Stimulated activated naive CD8-positive, alpha-beta T cell treated with anti-CD3 and anti-CD28 coated beads, Interleukin-15, amount 100 ng/mL, for 72 hours (primary cell): ENCODE measurements at places on chromosomes 2 and 18.

- no peak for DNase-seq
Measured at GRCh38 chr2:11950896-11951295, 204.5 kb downstream of the LPIN1 start.

DNA sequence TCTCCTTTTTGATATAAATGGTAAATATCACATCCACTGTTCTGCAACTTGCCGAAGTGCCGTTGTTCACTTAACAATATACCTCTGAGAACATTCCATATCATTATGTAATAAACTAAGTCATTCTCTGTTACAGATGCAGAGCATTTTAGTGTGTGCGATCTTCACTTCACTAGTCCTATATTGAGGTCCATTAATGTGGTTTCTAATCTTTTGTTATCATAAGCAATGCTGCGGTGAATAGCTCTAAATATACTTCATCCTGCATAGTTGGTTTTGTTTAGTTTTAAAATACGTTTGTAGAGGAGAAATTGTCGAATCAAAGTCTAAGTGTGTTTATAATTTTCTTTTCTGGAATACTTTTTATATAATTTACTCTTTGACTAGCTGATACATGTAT is 280.3 kb upstream of the TRIB2 start:
- DNase-seq, result no peak

- no peak for DNase-seq
Measured at GRCh38 chr2:44051593-44052347, 56.0 kb upstream of the LRPPRC start.

GRCh38 chr2:3246928-3247714 is 130.5 kb downstream of the EIPR1 start:
- DNase-seq, result no peak

DNA sequence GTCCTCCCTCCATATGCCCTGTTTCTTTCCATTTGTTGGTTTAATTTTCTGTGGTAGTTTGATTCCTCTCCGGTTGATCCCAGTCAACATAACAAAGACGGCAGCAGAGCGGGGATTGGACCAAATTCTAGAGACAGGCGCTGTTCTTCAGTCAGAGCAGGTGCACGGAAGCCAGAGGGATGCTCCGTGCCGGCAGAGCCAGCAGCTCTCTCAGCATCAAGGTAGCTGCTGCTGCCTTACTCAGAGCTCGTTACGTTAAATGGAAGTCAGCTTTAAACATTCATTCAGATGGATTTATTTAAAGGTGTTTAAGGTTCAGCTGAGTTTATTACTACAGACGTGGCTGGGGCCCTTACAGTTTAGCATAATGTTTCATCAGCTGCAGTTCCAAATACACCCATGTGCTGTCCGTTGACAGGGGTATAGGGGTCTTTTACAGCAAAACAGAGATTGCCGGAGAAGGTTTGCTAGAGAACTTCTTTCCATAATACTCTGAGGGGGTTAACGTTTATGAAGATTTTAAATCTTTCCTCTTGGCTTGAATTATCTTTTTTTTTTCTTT is 497.2 kb upstream of the PIK3C3 start:
- no peak for DNase-seq

DNA sequence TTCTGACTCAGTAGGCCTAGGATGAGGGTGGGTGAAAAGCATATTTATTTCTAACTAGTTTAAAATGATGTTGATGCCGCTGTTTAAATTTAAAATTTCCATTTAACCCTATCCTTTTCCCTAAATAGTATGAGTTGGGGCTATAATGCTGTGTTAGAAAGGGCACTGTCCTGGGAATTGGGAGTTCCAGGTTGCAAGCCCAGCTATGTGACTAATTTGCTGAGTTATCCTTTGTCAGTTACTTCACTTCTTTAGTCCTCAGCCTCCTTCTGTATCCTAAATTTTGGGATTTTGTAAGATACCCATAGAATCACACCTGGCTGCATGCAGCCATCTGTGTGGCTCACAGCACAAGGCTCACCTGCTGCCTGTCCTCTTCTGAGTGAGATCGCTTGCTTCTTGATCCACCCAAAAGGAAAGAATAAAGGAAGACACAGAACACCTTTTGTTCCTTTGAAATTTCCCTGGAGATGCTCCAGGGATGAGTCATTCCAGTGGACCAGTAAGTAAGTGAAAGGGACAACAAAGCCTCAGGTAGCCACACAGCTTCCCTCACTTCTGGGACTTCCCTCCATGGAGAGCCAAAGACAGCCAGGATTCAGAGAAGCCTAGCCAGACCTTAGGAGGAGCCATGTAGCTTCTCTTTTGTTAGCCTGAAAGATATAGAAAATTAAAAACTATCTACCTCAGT is 97.2 kb downstream of the DTNA start:
- DNase-seq, result no peak

DNA sequence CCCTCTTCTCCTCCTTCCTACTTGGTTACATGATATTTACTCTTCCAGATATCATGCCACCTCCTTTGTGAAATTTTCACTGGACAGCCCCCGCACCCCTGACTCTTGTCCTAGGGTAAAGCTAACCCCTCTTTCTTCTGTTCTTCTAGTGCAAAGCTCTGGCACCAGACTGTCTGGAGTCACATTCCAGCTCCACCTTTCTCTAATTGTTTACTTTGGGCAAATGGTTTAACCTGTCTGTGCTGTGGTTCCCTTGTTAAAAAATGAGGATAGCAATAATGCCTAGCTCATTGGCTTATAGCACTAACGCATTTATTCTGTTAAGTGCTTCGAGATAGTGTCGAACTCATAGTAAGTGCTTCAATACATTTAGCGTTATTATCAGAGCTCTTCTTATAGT is 306.2 kb downstream of the ALK start:
- no peak for DNase-seq

- DNase-seq, result no peak
Measured at GRCh38 chr2:50449306-50449705, 582.6 kb downstream of the NRXN1 start.

DNA sequence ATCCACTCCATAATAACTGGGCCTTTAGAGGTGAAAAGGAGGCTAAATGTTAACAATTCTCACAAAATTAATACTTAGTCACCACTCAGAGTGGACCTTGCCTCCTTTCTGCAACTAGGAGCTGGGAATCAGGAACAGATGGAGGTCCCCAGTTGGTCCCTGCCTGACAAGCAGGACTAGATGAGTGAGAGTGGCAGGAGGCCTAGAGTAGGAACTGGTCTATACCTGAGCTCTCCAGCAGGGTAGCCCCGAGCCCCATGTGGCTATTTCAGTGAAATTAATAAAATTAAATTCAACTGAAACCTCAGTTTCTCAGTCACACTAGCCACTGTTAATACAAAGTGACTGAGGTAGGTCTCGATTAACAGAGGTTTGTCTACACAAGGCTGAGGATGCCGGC is 150.5 kb downstream of the MYO5B start:
- DNase-seq, result no peak

GRCh38 chr18:75264926-75265597 is 54.5 kb downstream of the TSHZ1 start:
- DNase-seq, result no peak

DNA sequence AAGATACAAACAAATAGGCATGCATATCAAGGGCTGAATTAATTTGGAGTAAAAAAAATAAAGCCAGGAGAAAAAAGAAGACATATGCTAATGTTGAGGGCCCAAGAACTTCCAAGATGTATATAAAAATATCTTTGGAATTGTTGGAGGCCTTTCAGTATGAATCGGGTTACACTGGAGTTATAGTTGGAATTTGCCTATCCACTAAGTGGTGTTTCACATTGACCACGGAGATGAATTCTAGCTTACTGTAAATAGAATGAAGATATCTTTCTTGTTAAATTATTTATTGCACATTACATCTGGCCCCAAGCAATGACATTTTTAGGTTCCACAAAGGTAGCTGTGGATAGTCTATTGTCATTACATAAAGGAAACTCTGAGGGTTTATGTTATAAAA is 38.5 kb upstream of the TRIB2 start:
- no peak for DNase-seq

DNA sequence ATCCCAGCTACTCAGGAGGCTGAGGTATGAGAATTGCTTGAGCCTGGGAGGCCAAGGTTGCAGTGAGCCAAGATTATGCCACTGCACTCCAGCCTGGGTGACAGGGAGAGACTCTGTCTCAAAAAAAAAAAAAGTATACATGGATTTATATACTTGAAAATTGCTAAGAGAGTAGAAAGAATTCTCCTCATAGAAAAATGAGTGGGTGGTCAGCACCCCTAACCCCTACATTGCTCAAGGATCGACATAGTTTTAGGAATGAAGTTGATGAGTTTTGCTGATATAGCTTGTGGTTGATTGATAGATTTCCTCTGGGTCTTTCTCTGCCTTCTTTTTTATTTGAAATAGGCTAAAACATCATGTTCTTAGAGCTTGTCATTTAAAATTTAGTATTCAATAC is 58.9 kb downstream of the EML4 start:
- no peak for DNase-seq

DNA sequence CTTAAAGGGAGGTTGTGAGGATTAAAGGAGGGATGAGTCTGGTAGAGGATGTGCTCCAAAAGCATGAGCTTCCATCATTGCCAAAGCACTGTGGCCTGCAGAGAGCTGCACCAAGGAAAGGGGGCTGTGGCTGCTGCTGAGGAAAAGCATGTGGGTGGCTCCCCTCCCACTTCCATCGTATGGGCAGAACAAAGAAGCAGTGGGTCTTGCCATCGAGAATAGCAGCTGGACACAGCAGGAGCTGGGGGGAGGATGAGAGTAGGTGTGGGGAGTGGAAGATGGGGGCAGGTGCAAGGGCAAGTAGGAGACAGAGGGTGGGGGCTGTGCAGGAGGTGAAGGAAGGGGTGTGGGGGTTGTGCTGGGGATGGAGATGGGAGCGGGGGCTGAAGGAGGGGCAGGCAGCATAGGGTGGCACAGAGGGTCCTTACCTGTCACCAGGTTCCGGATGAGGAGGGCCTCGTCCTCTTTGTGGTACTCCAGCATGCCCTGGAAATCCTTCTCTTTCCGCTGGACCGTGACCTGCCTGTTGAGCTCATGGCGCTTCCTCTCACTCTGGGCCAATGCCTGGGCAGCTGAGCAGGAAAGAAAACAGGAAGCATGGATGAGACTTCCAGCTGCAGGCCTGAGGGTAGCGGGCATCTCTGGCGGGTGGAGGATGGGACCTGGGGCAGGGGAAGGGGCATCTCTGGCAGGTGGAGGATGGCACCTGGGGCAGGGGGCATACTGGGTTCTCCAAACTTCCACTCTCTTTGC is 33.6 kb upstream of the ACAA2 start:
- DNase-seq, result no peak

GRCh38 chr2:231190531-231191197 is 7.8 kb upstream of the ARMC9 start:
- DNase-seq, result no peak

- DNase-seq, result no peak
Measured at GRCh38 chr2:207121784-207122183, 44.0 kb downstream of the KLF7 start.

DNA sequence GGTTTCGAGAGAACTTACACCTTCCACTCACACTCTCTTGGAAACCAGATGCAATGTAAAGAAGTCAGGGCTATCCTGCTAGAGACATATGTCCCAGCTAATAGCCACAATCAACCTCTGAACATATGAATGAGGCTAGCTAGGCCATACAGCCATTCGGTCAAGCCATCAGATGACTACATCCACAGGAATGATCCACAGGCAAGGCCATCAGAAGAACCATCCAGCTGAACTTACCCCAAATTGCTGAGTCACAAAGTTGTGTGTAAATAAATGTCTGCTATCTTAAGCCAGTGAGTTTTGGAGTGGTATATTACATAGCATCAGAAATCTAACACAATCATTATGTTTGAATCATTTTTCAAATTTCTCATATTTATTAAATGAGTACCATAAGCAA is 5.2 kb upstream of the SPAST start:
- no peak for DNase-seq
